Testis (tissue), 5 donors: ENCODE measurements at places on chromosomes 1 and 21. TPM values are rescaled to one million over a fixed set of nuclear protein-coding genes. Genes with fewer than 3 reads are reported as not detected.

GRCh38 chr1:232147215-232147614, 482.7 kb downstream of the SIPA1L2 start:
- no peak for DNase-seq
- H3K27ac ChIP-seq, result no peak overlapping the region
- H3K4me3 ChIP-seq, result no peak overlapping the region
- H3K4me1 ChIP-seq, result no peaks in the 10 kb centered on the region
- H3K27me3 ChIP-seq, result no peaks in the 10 kb centered on the region

DNA sequence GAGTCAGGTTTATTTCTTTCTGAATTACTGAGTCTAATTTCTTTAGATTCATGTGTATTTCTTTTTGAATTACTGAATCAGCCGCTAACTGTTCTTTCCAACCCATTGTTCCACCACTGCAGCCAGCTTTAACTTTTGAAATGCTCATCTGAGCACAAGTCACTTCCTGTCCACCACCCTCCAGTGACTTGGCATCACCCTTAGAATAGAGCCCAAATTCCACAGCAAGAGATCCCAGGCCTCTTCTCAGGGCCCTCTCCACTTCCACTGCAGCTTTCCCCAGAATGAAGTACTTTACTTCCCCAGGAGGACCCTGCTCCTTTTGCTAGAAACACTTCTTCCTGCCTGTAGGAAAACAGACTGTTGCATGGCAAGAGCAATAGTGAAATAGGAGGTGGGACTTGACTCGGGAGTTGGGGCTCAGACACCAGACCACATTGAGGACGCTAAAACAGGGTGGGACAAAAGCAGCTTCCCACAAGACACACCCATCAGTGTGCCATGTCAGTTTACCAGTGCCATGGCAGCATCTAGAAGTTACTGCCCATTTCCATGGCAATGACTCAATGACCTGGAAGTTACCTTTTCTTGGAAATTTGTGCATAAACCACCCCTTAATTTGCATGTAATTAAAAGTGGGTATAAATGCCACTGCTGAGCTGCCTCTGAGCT, 56.5 kb upstream of the ADAR start:
- no peaks in the 10 kb centered on the region for H3K27me3 ChIP-seq
- H3K36me3 ChIP-seq, result no peaks in the 10 kb centered on the region
- H3K4me1 ChIP-seq, result no peaks in the 10 kb centered on the region
- no peak for DNase-seq

DNA sequence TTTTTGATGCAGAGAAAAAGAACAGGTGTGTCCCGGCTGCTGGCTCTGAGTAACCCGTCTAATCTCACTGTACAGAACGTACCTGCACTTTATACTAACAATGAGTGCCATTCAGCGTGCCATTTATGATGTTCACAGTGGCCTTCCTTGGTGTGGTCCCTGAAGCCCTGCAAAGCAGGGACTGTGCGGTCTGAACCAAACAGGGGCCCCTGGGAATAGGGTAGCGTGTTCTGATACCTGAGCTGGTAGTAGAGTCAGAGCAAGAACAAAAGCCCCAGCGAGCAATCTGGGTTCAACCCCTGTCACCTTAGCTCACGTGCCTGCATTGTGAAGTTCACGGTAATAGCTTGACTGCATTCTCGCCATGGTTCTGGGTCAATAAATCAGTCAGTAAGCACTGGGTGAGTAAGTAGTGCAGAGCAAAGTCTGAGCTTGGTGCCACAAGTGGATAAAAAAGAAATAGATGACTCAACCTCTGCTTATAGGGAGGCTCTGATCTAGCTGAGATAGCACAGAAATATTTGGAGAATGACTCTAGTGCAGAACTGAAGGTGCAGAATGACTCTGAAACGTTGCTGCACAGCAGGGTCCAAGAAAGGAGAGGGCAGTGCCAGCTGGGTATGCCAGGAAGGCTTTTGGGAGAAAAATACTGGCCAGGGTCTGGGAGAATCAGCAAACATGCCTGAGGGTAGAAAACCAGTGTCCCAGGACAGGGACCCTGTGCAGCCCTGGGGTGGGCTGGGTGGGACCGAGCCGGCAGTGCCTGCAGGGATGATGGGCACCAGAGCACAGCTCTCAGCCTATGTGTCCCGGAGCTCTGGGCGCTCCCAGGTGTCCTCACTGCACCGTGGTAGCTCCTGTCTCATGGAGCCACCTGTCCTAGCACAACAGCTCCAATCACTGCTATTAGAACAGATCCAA, 125.9 kb downstream of the RHOU start:
- H3K4me3 ChIP-seq, result no peak overlapping the region
- H3K27ac ChIP-seq, result no peak overlapping the region
- H3K4me1 ChIP-seq, result no peaks in the 10 kb centered on the region
- no peaks in the 10 kb centered on the region for H3K27me3 ChIP-seq
- no peaks in the 10 kb centered on the region for H3K36me3 ChIP-seq

Gene NBPF3
- 38.3 TPM for total RNA-seq

Gene FMO4
- total RNA-seq, result 3.1 TPM

Gene S100A14
- total RNA-seq, result not detected
